ENCODE measurements at places on chromosomes 4 and X.

- DNase-seq, result no peak
Observed at GRCh38 chr4:172813359-172813923, 355.2 kb upstream of the GALNT7 start.

GRCh38 chrX:1207496-1208025 lies 4.9 kb downstream of the CRLF2 start:
- DNase-seq, result no peak

DNA sequence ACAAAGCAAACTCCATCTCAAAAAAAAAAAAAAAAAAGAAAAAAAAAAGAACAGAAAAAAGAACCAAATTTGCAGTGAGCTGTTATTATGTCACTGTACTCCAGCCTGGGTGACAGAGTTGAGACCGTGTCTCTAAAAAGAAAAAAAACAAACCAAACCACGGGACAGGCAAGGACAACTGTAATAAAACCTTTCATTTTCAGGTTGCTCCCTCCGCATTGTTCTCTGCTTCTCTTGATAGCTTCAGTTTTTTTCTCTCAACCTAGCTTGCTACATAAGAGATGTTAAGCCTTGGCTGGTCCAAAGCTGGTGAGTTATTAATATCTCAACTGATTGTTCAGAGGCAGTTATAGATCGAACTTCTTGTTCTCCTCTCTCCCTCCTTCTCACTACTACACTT lies 23.1 kb upstream of the ELF2 start:
- DNase-seq, result no peak

DNA sequence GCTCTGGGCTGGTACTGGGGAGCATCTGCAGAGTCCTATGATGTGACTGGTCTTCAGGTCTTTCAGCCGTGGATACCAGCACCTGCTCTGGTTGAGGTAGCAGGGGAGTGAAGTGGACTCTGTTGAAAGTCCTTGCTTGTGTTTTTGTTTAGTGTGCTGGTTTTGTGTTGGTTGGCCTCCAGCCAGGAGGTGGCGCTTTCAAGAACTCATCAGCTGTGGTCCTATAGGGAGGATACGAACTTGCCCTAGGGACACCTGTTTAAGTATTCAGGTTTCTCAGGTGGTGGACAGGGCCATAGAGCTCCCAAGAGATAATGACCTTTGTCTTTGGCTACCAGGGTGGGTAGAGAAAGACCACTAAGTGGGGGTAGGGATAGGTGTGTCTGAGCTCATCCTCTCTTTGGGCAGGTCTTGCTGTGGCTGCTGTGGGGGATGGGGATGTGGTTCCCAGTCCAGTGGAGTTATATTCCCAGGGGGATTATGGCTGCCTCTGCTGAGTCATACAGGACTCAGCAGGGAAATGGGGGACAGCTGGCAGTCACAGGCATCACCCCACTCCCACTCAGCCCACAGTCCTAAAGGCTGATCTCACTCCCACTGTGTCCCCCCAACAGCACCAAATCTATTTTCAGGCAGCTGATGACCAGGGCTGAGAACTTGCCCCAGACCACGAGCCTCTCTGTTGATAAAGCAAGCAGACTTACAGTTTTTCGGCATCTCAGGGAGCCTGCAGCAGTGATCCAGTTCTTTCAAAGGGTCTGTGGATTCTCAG lies 24.1 kb downstream of the MSMO1 start:
- no peak for DNase-seq

DNA sequence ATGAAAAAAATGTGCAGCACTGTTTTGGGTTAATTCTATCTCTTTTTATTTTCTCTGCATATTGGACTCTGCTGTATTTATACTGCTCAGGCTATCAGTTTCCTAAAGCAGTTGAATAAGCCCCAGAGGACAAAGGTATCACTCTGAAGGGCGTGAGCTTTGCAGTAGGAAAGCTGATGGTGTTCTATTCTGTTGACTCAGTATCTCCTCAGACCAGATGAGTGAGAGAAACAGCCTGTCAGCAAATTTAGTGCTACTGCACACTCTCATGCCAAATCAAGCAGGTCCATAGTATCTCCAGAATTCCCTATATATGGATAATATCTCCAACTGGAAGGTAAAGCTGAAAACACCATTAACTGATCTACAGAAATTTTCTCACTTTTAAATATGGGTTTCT lies 132.3 kb upstream of the UGT8 start:
- no peak for DNase-seq

GRCh38 chrX:25343060-25343459 lies 327.3 kb upstream of the ARX start:
- no peak for DNase-seq

DNA sequence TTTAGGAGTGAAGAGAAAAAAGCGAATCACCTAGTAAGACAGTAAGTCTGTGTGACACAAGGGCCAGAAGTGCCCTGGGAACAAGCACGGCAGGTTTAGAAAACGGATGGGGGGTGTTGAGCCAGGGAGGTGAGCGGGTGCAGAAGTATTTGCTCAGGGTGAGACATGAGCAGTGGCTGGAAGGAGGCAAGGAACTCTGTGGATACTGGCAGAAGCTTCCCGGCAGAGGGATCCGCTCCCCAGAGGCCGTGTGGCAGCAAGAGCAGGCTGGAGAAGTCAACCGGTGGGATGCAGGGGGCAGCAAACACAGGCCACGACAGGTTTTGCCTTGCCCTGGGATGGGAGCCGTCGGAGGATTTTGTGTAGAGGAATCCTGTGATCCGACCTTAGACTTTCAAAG lies 2.3 kb upstream of the UVSSA start:
- DNase-seq, result no peak

GRCh38 chr4:6751611-6752485 lies 30.7 kb upstream of the KIAA0232 start:
- DNase-seq, result no peak

Measured in right hindlimb (tissue), 1 donor.